ENCODE measurements at places on chromosomes 2 and 18.

- no peak for DNase-seq
Observed at GRCh38 chr2:65681503-65681902, 249.1 kb upstream of the SPRED2 start.

- no peak for DNase-seq
Observed at GRCh38 chr2:10915236-10915635, 3.5 kb downstream of the KCNF1 start.

GRCh38 chr18:8776013-8776943, 70.9 kb downstream of the MTCL1 start:
- DNase-seq: no peak

DNA sequence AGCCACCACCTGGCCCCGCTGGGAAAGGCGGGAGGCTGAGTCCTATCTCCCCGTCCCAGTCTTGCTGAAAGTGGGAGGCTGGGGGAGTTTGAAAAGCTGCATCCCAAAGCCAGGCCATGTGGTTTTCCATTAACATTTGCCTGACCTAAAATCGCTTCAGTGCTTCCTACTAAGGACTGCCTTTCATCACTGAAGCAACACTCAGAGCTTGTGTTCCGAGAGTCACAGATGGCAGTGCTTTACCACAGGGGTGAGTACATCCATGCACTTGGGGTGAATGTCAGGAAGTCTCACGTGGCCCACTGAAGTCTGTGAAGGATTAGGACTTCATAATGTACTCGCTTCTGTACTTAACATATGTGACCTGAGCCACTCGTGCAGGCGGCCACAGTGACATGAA, 43.3 kb downstream of the PXDN start:
- DNase-seq: no peak

- no peak for DNase-seq
Observed at GRCh38 chr2:8457092-8457481, 224.8 kb upstream of the ID2 start.
